Upper lobe of left lung (tissue), 6 donors: ENCODE measurements at places on chromosomes 3 and 15.

DNA sequence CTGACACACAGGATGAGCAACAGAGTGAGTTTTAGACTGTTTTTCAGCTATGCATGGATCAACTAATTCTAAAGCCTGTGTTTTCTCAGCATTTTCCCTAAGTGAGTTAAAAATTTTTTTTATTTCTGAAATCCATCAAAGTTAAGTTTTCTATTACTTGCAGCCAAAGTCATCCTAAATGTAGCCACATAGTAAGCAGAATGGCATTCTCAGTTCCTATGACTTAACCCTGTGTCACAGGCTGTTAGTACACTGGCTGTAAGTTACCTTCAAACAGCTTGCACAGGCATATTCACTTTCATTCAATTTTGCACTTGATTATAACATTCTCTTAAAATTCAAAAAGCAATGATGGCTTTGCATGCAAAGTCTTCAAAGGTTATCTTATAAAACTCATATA lies 368.2 kb downstream of the OCA2 start:
- no peak for DNase-seq
- H3K27me3 ChIP-seq = no peaks in the 10 kb centered on the region
- no peak overlapping the region for H3K27ac ChIP-seq
- no peak overlapping the region for H3K4me3 ChIP-seq

DNA sequence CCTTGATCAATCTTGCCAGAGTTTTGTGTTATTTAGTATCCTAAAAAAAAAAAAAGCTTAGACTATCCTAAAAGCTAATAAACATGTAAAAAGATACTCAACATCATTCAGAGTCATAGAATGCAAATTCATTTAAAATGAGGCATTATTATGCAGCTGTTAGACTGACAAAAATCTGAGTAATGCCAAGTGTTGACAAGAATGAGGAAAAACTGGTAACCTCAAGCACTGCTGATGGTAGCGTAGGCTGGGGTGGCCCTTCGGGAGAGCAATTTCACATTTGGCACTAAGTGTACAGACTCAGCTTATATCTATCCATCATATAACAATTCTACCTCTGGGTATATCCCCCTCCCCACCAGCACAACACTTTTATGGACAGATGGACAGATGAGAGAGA lies 280.4 kb downstream of the RAP2B start:
- no peak overlapping the region for H3K4me3 ChIP-seq
- no peak for DNase-seq
- no peaks in the 10 kb centered on the region for H3K36me3 ChIP-seq
- H3K27ac ChIP-seq = no peak overlapping the region
- peaks cover 5% of the 10 kb centered on the region for H3K4me1 ChIP-seq
- no peaks in the 10 kb centered on the region for H3K27me3 ChIP-seq

DNA sequence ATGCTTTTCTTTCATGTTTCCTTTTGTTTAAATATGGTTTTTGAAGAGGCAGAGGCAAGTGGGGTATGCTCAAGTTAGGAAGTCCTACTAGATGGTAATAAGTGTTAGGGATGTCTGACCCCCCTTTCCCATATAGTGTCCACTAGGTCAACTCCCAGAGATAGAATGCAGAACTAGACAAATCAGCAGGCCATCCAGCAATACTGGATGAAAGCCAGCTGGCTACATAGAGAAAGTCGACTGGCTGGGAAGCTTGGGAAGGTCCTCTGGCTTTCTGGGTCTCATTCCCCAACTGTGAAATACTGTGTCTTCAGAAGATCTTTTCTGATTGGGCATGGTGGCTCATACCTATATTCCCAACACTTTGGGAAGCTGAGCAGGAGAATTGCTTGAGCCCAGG lies 113.8 kb downstream of the SNRK start:
- H3K4me3 ChIP-seq = no peak overlapping the region
- H3K36me3 ChIP-seq = no peaks in the 10 kb centered on the region
- no peak overlapping the region for H3K27ac ChIP-seq
- DNase-seq = no peak
- H3K27me3 ChIP-seq = no peaks in the 10 kb centered on the region

- peaks cover 18% of the 10 kb centered on the region for H3K4me1 ChIP-seq
- DNase-seq = no peak
- peaks cover 7% of the 10 kb centered on the region for H3K36me3 ChIP-seq
- no peak overlapping the region for H3K4me3 ChIP-seq
- H3K27me3 ChIP-seq = no peaks in the 10 kb centered on the region
- no peak overlapping the region for H3K27ac ChIP-seq
These were observed 4.3 kb downstream of the CHAC1 start for GRCh38 chr15:40957581-40958051.

- H3K27me3 ChIP-seq = no peaks in the 10 kb centered on the region
- H3K4me3 ChIP-seq = no peak overlapping the region
- H3K27ac ChIP-seq = no peak overlapping the region
- H3K4me1 ChIP-seq = no peaks in the 10 kb centered on the region
- no peaks in the 10 kb centered on the region for H3K36me3 ChIP-seq
- DNase-seq = no peak
These were observed 44.8 kb downstream of the PTPRG start for GRCh38 chr3:61606196-61606595.

- no peaks in the 10 kb centered on the region for H3K27me3 ChIP-seq
- no peak overlapping the region for H3K27ac ChIP-seq
- DNase-seq = no peak
- no peak overlapping the region for H3K4me3 ChIP-seq
These were observed 756.8 kb upstream of the LMCD1 start for GRCh38 chr3:7744850-7745249.

GRCh38 chr3:150461399-150461798 lies 53.3 kb downstream of the TSC22D2 start:
- H3K27ac ChIP-seq = no peak overlapping the region
- no peaks in the 10 kb centered on the region for H3K4me1 ChIP-seq
- DNase-seq = no peak
- no peaks in the 10 kb centered on the region for H3K27me3 ChIP-seq
- H3K4me3 ChIP-seq = no peak overlapping the region

DNA sequence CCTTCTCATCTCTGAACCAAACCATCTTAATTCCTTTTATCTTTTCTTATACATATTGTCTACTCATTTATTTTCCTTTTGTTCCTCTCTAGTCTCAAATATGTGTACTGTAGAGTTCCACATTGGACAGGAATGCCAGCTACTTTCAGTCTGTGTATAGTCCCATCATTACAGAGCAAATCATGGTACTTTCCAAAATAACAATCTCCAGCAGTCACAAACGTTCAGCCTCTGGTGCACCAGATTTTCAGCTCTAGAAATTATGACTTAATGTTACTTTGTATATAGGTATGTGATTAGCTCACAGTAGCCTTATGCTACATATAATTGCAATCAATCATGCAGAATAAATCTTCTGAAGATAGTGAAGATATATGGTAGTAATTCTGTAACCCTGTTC lies 32.5 kb upstream of the TM4SF4 start:
- H3K4me1 ChIP-seq = peaks cover 11% of the 10 kb centered on the region
- no peaks in the 10 kb centered on the region for H3K27me3 ChIP-seq
- no peak overlapping the region for H3K27ac ChIP-seq
- DNase-seq = no peak
- no peak overlapping the region for H3K4me3 ChIP-seq

- no peaks in the 10 kb centered on the region for H3K36me3 ChIP-seq
- no peak for DNase-seq
- H3K27ac ChIP-seq = no peak overlapping the region
- H3K4me1 ChIP-seq = peaks cover 5% of the 10 kb centered on the region
These were observed 81.1 kb downstream of the PDCD6IP start for GRCh38 chr3:33879540-33879939.

DNA sequence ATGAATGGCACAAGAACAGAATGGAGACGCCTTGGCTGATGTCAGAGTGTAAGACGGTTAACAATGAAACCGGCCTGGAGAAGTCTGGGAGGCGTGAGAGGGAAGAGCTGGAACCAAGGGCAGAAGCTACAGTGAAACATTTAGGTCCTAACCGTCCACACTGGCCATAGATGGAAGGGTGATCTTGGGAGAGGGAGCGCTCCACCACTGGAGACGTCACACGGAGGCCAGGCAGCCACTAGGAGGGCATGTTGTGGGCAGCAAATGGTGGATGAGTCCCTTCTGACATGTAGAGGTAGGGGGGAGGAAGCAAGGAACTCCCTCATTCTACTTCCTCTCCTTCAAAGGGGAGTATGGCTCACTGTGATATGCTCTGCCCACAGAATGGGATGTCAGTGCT lies 23.8 kb downstream of the FEM1B start:
- H3K4me3 ChIP-seq = no peak overlapping the region
- no peaks in the 10 kb centered on the region for H3K36me3 ChIP-seq
- peaks cover 28% of the 10 kb centered on the region for H3K4me1 ChIP-seq
- DNase-seq = no peak

DNA sequence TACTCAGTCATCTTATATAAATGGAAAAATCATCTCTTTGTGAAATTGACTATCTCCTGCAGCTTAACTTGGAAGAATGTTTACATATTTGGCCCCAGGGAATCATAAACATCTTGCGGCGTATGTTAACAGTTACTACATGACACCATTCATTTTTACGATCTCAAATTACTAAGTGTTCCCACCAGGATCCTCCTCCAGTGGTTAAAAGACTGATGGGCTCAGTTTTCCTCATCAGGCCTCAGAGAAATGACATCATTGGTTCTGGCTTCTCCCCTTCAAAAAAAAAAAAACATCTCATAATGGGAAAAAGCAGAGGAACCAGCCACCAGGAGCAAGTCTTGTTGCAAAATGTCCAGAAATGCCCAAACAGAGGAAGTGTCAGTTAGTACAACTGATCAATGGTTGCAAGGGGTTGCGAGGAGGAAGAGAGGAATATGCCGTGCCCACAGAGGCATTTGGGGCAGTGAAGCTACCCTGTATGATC lies 70.5 kb upstream of the LIPC start:
- H3K4me3 ChIP-seq = no peak overlapping the region
- no peaks in the 10 kb centered on the region for H3K27me3 ChIP-seq
- no peak for DNase-seq
- no peak overlapping the region for H3K27ac ChIP-seq
- no peaks in the 10 kb centered on the region for H3K36me3 ChIP-seq

- no peaks in the 10 kb centered on the region for H3K27me3 ChIP-seq
- no peak overlapping the region for H3K27ac ChIP-seq
- H3K4me1 ChIP-seq = peaks cover 4% of the 10 kb centered on the region
- peak; percentile 15 for DNase-seq
These were observed 23.2 kb downstream of the ALS2CL start for GRCh38 chr3:46670000-46670890.

- H3K27me3 ChIP-seq = no peaks in the 10 kb centered on the region
- no peaks in the 10 kb centered on the region for H3K4me1 ChIP-seq
- DNase-seq = peak; percentile 38
These were observed 86.3 kb downstream of the LMLN start for GRCh38 chr3:198046120-198046857.
